ENCODE measurements at places on chromosomes 5 and 9. TPM values are rescaled to one million over a fixed set of nuclear protein-coding genes. Genes with fewer than 3 reads are reported as not detected.

The LCN1 gene
- total RNA-seq, result not detected

The TPRN gene
- 9.3 TPM for total RNA-seq

The PCDHGB6 gene
- total RNA-seq, result 0.40 TPM

DNA sequence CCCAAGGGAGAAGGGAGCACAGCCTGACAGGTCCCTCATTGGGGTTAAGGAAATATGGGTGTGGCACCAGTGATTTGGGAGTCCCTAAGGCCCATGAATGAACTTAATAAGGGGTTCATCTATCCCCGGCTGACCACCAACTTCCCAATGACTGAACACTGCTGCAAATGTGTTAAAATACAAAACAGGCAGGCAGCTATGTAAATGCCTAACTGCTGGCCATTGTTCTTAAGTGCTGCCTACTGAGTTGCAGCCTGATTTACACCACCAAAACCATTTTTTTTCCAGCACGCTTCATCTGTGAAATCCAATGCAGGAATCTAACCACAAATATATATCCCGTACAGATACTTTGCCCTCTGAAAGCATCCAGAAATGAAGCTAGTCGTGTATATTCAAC, 478.5 kb downstream of the PTPRD start:
- no peak for DNase-seq

- DNase-seq, result no peak
These were observed 114.8 kb upstream of the ALDH1B1 start for GRCh38 chr9:38277601-38278200.

The SH3RF2 gene
- 0.77 TPM for total RNA-seq

GRCh38 chr5:167057665-167058064, 1233.8 kb upstream of the WWC1 start:
- no peak for DNase-seq

The CARTPT gene
- not detected for total RNA-seq

- DNase-seq, result no peak
These were observed 415.1 kb downstream of the TMEM161B start for GRCh38 chr5:87853541-87853940.

DNA sequence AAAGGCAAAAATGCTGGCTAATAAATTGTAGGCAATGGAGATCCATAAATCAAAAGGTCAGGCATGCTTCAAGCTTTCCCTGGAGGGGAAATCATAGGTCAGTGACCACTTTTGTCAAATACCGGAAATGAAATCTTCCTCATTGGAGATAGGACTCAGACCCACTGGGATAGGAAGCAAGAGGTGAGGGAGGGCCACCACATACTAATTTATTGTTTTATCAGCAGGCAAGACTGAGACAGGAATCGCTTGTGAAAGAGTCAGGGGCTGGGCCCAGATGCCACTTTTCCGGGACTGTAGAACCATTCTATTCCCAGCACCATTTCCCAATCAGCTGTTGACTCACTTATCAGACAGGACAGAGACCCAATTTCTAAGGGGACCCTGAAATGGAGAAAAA, 256.3 kb upstream of the TRIM32 start:
- DNase-seq, result no peak

- no peak for DNase-seq
These were observed 1.5 kb downstream of the DIRAS2 start for GRCh38 chr9:90641086-90641485.

DNA sequence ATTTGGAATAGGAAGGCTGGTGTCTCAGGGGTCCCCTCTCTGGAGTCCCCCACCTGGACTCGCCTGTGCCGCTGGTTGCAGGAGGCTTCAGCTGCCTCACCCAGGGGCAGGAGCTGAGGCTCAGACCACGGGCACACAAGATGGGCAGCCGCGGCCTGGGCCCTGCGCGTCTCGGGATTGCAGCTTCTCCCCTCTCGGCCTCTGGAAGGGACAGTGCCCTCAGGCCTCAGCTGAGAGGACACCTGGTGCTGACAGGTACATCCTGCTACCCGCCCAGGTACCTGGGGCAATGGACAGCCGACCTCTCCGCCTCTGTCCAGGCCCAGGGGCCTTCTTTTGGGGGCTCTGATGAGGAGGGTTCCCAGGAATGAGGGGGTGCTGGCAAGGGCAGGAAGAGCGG, 38.3 kb downstream of the UNC5A start:
- no peak for DNase-seq

GRCh38 chr9:95382433-95382832, 64.9 kb upstream of the FANCC start:
- DNase-seq, result no peak

DNA sequence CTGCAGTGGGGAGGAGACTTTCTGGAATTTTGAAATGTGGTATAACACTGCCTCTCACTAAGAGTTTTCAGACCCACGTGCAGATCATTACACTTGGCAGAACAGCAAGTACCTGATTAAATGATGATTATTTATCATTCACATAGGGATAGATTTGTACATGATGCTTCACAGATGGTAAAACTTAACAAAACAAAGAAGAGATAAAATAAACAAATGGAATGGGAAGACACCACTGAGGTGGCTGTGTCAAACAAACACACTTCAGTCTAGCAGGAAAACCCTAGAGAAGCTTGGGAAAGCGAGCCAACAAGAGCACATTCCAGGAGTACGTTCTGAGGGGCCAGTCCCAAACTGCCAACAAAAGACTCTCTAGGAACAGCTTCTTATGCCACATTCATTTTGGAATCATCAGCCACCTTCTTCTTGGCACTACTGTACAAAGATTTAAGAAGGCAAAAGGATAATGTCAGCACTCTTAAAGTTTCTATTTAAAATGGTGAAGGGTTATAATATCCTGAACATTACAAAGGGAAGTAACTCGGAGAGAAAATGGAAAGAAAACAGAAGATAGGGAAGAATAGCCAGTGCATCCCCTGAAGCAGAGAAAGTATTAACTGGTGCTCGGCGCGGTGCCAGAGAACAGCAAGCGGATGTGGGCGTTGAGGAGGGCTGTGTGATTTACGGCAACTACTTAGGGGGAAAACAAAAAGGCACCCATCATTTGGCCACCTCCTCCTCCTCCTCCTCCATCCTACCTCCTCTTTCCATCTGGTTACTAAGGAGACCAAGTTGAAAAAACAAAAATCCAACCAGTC, 1.6 kb downstream of the MED27 start:
- DNase-seq, result peak; percentile 31

The MOB3B gene
- total RNA-seq, result not detected

The DMRTA1 gene
- not detected for total RNA-seq

DNA sequence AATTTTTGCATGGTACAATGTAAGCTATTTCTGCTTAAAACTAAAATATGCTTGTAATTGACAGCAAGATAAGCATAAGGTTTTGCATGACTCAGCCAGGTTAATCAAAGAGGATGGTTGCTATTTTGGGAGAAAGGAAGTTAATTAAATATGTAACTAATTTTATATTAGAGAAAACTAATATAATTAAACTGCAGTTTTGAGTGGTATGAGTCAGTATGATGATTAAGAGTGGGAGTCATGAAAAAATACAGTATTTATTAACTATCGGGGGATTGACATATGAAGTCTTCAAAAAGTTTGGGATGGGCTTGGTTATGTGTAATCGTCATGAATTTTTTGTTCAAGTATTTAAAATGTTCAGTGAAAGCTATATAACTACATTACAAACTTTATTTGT, 54.0 kb upstream of the CDK20 start:
- DNase-seq, result no peak

The CCDC183 gene
- total RNA-seq, result 0.08 TPM

DNA sequence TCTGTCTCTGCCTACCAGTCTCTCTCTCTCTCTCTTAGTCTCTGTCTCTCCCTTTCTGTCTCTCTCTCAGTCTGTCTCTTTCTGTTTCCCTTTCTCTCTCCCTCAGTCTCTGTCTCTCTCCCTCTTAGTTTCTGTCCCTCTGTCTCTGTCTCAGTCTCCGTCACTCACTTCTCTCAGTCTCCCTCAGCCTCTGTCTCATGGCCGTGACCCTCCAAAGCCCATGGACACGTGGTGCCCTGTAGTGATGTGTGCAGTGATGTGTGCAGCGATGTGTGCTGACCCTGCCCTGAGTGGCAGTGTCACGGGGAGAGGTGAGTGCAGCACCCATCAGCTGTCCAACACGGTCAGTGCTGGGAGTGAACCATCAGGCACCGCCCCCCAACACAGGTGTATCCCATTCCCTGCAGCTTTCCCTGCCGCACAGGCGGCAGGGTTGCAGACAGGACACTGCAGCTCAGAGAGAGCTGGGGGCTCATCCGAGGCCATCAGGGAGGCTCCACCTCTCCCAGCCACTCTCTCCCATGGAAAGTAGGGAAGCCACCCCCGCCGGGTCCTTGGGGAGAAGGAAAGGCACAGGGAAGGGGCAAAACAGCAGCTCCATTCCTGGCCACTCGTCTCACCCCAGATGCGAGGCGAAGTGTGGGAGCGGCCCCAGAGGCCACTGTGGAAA, 794 bp upstream of the LRRC14B start:
- DNase-seq, result no peak

- no peak for DNase-seq
These were observed 143.4 kb upstream of the IER5L start for GRCh38 chr9:129321286-129322021.

The SSNA1 gene
- 60.9 TPM for total RNA-seq

The PCDHB12 gene
- 0.42 TPM for total RNA-seq

GRCh38 chr5:56827049-56827448, 11.7 kb downstream of the MAP3K1 start:
- DNase-seq, result peak; percentile 80

- DNase-seq, result no peak
These were observed 328.2 kb upstream of the GRAMD2B start for GRCh38 chr5:126094991-126095390.

DNA sequence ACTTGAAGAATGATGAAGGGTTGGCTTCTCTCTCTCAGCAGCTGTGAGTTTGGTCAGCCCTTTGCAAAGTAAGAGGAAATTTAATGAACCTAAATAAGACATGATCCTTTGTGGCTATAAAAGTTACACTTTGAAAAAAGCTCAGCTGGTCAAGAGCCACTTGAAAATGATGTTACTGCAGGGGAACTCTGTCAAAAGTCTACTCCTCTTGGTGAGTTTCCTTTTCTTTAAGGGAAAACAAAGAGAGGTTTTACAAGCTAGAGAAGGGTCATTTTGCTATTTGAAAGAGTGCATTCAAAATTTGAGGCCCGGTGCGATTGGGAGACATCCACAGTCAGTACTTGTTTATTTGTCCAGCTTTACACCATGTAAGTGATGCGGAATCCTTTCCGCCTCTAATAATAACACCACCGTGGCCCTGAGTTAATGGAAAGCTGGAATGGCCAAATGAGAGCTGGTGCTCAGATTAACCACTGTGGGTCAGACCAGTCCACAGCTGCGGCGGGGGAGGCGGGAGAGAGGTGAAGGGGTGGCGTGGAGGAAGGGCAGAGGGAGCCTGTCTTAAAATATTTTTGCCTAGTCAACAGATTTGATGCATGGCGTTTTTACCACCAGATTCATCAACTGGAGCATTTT, 404.0 kb downstream of the TLE4 start:
- DNase-seq, result no peak

The ARL10 gene
- total RNA-seq, result 0.05 TPM

GRCh38 chr9:95770653-95771131, 104.8 kb upstream of the ERCC6L2 start:
- no peak for DNase-seq

- no peak for DNase-seq
These were observed 453.5 kb upstream of the CDH9 start for GRCh38 chr5:27491746-27492439.

The ADAMTS19 gene
- total RNA-seq, result not detected

The SPAG8 gene
- not detected for total RNA-seq

DNA sequence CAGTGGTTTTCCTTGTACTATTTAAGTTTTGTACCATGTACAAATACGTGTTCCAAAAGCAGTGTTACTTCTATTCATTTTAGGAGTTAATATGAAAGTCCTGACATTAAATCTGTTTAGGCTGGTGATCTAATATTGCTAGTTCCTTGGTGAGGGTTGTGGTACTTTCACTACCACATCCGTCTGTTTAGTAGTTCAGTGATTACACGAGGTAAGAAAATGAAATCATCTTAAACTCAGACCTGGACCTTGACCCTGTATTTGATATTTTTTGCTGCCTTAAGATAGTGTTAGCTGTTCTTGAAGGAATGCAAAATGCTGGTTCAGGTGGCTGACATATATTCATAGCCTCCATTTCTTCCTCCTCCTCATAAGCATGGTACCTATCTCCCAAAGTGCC, 50.3 kb downstream of the MTAP start:
- no peak for DNase-seq
